ENCODE measurements at places on chromosomes 4 and X.

GRCh38 chrX:131762802-131763234 is 218.9 kb downstream of the OR13H1 start:
- no peak for DNase-seq

DNA sequence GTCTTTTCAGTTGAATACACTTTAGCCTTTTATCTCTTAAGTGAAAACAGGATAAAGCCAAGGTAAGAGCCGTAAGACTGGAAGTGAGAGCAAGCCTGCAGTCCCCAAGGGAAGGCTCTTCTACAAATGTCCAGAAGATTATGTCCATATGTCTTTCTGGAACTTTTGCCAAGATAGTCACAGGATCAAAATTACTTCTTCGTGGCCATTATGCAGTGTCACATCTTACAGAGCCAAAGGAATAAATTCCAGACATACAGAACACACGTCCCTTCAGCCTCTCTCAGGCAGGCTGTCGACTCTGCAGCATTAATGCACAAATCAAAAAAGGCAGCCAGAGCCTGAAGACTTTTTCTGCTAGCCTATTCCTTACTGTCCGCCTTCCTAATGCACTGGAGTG is 10.9 kb upstream of the GATB start:
- peak; percentile 2 for DNase-seq

DNA sequence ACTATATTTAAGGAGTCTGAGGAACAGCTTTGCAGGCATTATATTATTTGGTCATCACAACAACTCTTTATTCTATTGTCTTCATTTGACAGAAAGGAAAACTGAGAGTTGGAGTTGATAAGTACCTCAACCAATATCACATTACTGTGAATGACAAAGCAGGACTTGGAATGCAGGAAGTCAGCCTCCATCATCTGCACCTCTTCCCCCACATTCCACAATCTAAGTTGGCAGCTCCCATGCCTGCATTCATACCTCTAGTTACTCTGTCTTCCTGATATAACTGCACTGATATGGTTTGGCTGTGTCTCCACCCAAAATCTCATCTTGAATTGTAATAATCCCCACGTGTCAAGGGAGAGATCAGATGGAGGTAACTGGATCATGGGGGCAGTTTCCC is 356.7 kb downstream of the GALNTL6 start:
- DNase-seq, result no peak

- peak; percentile 78 for DNase-seq
Measured at GRCh38 chr4:87717276-87718031, 67.4 kb downstream of the DMP1 start.

- DNase-seq, result no peak
Measured at GRCh38 chr4:152394791-152395190, 141.1 kb downstream of the FBXW7 start.

DNA sequence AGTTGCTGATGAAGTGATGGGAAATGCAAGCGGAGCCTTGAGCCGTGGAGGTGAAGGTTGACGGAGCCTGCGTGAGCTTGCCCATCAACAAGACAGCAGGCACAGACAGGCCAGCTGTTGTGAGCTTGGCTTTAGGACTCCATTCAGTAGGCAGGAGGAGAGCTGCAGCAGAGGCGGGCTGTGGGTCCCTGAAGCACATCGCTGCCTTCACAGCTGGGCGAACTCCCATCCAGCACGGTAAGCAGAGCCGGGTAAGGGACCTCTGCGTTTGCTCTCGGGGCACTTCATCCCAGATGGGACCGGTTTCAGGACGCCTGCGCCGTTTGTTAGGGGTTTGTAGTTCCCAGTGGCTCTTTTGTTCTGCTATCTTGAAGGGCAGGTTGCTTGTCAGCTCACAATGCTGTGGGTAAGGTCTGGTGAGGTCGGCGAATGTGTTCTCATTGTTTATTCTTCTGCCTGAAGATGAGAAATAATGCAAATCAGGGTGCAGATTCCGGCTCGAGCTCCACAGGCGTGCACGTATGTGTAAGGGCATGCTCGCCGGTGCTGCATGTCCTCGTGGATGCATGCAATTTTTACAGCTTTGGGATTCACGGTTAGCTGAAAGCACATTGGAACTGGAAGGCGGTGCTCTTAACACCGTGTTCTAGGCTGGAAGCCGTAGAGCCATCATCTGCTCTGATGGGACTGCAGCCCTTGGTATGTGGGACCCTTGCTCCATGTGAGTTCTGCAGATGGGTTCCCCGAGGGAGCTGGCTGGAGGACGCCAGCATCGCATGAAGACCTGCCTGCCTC is 54.6 kb upstream of the CLDN34 start:
- DNase-seq, result peak; percentile 23

GRCh38 chr4:170198747-170199146 is 109.0 kb upstream of the AADAT start:
- DNase-seq, result no peak

- no peak for DNase-seq
Measured at GRCh38 chr4:182126096-182126495, 117.1 kb upstream of the TENM3 start.

DNA sequence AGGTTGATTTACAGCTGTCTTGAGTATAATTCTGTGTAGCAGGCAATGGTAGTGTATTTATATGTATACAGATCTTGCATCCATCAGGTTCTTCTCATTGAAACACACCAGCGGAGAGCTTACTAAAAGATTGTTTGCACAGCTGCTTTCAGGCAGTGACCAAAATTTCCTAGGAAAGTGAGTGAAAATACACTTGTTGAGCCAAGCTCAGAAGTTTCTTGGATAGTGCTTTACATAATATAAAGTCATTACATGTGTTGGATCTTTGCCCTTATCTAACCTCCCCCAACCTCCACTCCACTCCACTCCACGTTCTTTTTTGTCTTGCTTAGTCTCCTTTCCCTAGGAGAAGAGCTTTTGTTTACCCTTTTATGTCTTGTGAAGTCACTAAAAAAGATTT is 34.1 kb downstream of the CNKSR2 start:
- DNase-seq, result no peak

GRCh38 chr4:8381814-8382581 is 58.5 kb downstream of the ACOX3 start:
- no peak for DNase-seq

GRCh38 chr4:8330821-8331574 is 61.4 kb downstream of the HTRA3 start:
- DNase-seq, result peak; percentile 63

GRCh38 chrX:24782011-24782410 is 88.3 kb downstream of the POLA1 start:
- no peak for DNase-seq

DNA sequence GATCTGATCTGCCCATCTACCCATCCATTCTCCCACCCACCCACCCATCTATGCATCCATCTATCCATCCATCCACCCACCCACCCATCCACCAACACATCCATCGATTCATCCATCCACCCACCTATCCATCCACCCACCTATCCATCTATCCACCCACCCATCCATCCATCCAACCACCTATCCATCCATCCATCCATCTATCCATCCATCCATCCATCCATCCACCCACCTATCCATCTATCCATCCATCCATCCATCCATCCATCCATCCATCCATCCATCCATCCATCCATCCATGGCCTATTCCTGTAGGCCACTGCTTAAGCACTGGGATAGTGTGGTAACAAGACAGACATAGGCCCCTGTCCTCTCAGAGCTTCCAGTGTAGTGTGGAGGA is 69.8 kb downstream of the SORCS2 start:
- DNase-seq, result no peak

- DNase-seq, result no peak
Measured at GRCh38 chr4:108140328-108140727, 28.4 kb downstream of the LEF1 start.

- DNase-seq, result no peak
Measured at GRCh38 chrX:38513112-38513742, 48.1 kb upstream of the TSPAN7 start.

GRCh38 chrX:5650904-5651303 is 577.8 kb downstream of the NLGN4X start:
- DNase-seq, result no peak
